DND-41 (cell line): ENCODE measurements at places on chromosomes 5 and 9.

GRCh38 chr5:37721447-37721871 lies 118.4 kb downstream of the GDNF start:
- no peak overlapping the region for H3K27ac ChIP-seq
- no peak overlapping the region for H3K4me3 ChIP-seq
- H3K4me1 ChIP-seq: peaks cover 7% of the 10 kb centered on the region

- H3K4me3 ChIP-seq: no peak overlapping the region
- no peak overlapping the region for H3K27ac ChIP-seq
- no peak for DNase-seq
- no peaks in the 10 kb centered on the region for H3K36me3 ChIP-seq
Observed at GRCh38 chr5:23352446-23352845, 155.0 kb upstream of the PRDM9 start.

GRCh38 chr9:130899051-130899748 lies 2.6 kb upstream of the QRFP start:
- H3K27ac ChIP-seq: no peak overlapping the region
- no peak for DNase-seq
- H3K36me3 ChIP-seq: no peaks in the 10 kb centered on the region
- no peaks in the 10 kb centered on the region for H3K4me1 ChIP-seq
- H3K4me3 ChIP-seq: no peak overlapping the region
- H3K27me3 ChIP-seq: no peaks in the 10 kb centered on the region

- no peak for DNase-seq
- no peaks in the 10 kb centered on the region for H3K4me1 ChIP-seq
- H3K27ac ChIP-seq: no peak overlapping the region
- H3K36me3 ChIP-seq: no peaks in the 10 kb centered on the region
- no peaks in the 10 kb centered on the region for H3K27me3 ChIP-seq
- H3K4me3 ChIP-seq: no peak overlapping the region
Observed at GRCh38 chr9:130987738-130988399, 21.1 kb upstream of the LAMC3 start.

- H3K36me3 ChIP-seq: no peaks in the 10 kb centered on the region
- no peaks in the 10 kb centered on the region for H3K4me1 ChIP-seq
- no peaks in the 10 kb centered on the region for H3K27me3 ChIP-seq
- no peak overlapping the region for H3K4me3 ChIP-seq
- DNase-seq: no peak
Observed at GRCh38 chr9:11235061-11235460, 622.3 kb upstream of the PTPRD start.

- H3K4me1 ChIP-seq: no peaks in the 10 kb centered on the region
- H3K36me3 ChIP-seq: no peaks in the 10 kb centered on the region
- no peak for DNase-seq
Observed at GRCh38 chr5:51404255-51404654, 21.0 kb downstream of the ISL1 start.

GRCh38 chr9:99340281-99340680 lies 118.2 kb downstream of the SEC61B start:
- H3K27me3 ChIP-seq: no peaks in the 10 kb centered on the region
- H3K36me3 ChIP-seq: no peaks in the 10 kb centered on the region
- no peaks in the 10 kb centered on the region for H3K4me1 ChIP-seq
- H3K27ac ChIP-seq: no peak overlapping the region
- no peak for DNase-seq

DNA sequence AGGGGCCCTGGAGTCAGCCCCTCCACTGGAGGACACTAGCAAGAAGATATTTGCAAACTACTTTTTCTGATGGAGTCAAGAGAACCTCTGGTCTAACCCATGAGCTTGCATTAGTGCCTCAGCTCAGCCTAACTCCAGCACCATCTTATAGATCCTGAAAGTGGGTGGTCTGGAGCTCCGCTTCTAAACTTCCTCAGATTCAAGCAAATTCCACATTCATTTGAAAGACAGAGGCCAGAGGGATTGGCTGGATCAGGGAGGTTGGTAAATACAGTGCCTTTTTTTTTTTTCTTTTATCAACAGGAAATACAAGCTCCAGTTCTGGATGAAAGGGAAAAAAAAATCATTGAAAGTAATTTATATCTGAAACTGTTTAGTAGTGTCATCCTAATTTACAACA lies 99.9 kb downstream of the ENC1 start:
- no peak overlapping the region for H3K4me3 ChIP-seq
- H3K27ac ChIP-seq: no peak overlapping the region
- no peak for DNase-seq
- no peaks in the 10 kb centered on the region for H3K4me1 ChIP-seq
- H3K27me3 ChIP-seq: no peaks in the 10 kb centered on the region

DNA sequence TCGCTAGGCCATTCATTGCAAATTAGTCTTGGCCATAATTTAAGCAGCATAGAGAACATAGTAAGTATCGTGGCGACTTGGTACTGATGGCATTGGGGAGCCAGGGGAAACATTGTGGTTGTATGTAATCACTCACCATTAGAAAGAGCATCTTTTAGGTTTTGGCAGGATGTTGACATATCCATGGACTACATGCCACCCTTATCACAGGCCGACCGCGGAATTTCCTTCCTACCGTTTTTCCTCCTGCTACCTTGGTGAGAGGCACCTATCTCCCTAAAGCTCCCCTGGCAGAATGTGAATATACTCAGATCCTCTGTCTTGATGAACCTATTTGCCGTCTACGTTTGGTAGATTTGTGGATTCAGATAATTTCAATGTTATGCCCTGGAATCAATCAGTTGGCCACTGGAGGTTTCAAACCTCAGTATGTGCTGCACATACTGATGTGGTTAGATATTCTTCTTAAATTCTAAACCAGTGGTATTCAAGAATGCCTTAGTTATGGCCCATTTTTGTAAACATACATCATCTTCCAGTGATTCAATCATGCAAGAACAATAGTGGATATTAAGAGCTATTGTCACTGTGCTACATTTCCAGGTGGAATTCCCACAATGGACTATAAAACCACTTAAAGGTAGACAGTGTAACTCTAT lies 271.0 kb upstream of the HAPLN1 start:
- no peaks in the 10 kb centered on the region for H3K36me3 ChIP-seq
- H3K4me1 ChIP-seq: no peaks in the 10 kb centered on the region
- DNase-seq: no peak

- H3K27me3 ChIP-seq: no peaks in the 10 kb centered on the region
- no peaks in the 10 kb centered on the region for H3K36me3 ChIP-seq
- H3K4me1 ChIP-seq: no peaks in the 10 kb centered on the region
- H3K27ac ChIP-seq: no peak overlapping the region
- no peak overlapping the region for H3K4me3 ChIP-seq
Observed at GRCh38 chr9:105975886-105976645, 281.7 kb downstream of the TMEM38B start.

DNA sequence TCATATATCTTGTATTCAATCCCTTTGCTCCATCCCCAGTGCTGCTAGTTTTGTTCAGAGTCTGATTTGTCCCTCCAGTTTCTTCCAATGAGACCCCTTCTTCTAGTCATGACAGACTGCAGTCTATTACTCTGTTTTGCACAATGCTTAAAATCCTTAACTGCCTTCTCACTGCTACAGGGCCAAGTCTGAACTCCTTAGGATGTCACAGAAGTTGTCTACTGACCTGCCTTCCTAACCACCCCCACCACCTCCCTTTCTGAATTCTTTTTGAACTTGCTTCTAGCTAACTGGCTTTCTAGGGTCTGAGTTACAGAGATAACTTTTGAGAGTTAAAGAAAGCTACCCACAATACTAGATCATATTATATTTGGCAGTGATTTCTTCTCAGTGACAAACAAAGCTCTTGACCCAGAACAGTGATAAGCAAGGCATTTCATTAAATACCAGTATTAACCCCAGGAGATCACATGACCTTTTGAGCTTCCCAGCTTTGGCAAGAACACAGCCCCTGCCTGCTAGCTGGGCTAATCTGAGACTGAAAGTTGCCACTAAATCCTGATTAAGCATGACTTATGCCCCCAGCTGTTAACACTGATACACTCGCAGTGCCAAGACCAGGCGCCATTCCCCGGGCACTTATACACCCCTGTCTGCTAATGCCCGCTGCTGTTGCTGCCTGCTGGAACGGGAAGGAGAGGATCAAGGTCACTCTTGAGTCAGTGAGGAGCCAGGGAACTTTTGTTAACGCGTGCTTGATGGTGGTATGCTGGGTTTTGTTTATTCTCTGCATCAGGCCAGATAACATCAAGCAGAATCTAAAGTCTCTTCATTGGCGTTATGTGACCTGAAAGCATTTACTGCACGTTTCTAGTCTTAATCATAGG lies 36.4 kb upstream of the ADAMTSL1 start:
- H3K27me3 ChIP-seq: no peaks in the 10 kb centered on the region
- no peak overlapping the region for H3K27ac ChIP-seq
- H3K36me3 ChIP-seq: no peaks in the 10 kb centered on the region
- DNase-seq: no peak
- no peak overlapping the region for H3K4me3 ChIP-seq
- H3K4me1 ChIP-seq: no peaks in the 10 kb centered on the region

GRCh38 chr9:6150483-6150882 lies 65.1 kb upstream of the IL33 start:
- H3K27me3 ChIP-seq: no peaks in the 10 kb centered on the region
- no peaks in the 10 kb centered on the region for H3K4me1 ChIP-seq
- no peak overlapping the region for H3K27ac ChIP-seq
- no peak overlapping the region for H3K4me3 ChIP-seq

DNA sequence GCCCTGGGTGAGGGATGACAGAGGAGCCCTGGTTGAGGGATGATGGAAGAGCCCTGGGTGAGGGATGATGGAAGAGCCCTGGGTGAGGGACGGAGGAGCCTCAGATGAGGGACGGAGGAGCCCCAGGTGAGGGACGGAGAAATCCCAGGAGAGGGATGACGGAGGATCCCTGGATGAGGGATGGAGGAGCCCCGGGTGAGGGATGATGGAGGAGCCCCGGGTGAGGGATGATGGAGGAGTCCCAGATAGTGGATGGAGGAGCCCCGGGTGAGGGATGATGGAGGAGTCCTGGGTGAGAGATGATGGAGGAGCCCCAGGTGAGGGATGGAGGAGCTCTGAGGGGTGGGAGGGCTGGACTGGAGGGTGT lies 10.9 kb downstream of the PHF2 start:
- no peaks in the 10 kb centered on the region for H3K27me3 ChIP-seq
- H3K36me3 ChIP-seq: no peaks in the 10 kb centered on the region
- no peak for DNase-seq
- H3K27ac ChIP-seq: no peak overlapping the region

DNA sequence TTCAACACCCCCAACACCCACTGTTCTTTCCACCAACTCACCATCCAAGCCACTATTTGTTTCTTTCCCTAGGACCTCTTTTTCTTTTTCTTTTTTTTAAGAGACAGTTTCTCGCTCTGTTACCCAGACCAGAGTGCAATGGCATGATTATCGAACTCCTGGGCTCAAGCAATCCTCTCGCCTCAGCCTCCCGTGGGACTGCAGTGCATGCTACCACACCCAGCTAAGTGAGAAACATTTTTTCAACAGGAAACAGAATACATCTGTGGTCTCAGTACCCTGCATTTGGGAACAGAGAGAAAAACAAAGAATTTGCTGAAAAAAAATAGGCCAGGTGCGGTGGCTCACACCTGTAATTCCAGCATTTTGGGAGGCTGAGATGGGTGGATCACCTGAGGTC lies 24.6 kb downstream of the B4GALT1 start:
- H3K27ac ChIP-seq: no peak overlapping the region
- peaks cover 3% of the 10 kb centered on the region; the same call in 1 of the 2 replicates for H3K4me1 ChIP-seq

DNA sequence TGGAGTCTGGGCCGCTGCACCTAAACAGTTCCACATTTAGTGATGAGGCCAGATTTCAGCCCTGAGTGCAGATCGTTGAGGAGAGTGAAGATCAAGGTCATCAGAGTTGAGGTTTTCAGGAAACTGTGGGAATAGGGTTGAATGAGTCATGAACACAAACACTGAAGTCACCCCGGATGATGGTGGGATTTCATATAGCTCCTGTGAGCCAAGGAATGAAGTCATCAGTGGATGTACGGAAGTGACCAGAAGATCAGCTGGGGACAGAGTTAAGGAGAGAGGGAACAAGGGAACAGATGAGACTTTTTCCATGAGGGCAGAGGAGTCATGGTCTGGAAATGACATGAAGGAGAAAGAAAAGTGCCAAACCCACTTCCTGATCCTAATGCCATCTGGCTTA lies 36.5 kb downstream of the PALM2AKAP2 start:
- no peak overlapping the region for H3K4me3 ChIP-seq
- DNase-seq: no peak
- no peaks in the 10 kb centered on the region for H3K4me1 ChIP-seq
